ENCODE measurements at places on chromosomes 2 and 18.

GRCh38 chr2:210224941-210225672 is at the start of gene ACADL:
ACADL (minus strand) TSS chr2:210225447; CDS start chr2:210225263, 184 bp downstream.
- DNase-seq: no peak

GRCh38 chr2:38876407-38876806 is 631 bp downstream of the MORN2 start:
- DNase-seq: no peak

DNA sequence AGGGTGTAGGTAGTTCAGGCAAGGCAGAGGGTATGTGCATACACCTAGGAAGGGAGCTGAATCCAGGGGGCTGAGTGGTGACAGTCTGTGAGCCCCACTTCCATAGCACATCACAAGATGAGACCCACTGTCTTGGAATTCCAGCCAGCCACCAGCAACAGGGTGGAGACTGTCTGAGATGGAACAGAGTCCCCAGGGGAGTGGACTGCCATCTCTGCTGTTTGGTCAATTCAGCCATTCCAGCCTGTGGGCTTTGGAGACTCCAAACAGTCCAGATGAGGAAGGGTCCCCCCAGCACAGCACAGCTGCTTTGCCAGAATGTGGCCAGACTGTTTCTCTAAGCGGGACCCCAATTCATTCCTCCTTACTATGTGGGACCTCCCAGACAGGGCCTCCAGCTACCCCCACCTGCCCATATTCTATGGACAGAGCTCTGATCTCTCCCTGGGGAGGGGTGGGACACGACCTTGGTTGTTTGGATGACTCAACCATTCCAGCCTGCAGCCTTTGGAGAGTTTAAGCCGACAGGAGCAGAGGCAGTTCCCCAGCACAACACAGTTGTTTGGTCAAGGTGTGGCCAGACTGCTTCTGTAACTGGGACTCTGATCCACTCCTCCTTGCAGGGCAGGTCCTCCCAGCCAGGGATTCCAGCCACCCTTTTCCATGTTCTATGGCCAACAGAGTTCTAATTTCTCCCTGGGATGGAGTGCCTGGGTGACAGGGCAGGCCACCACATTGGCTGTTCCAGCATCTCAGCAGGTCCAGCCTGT is 178.0 kb downstream of the RND3 start:
- DNase-seq: no peak

GRCh38 chr18:29383311-29384273 is 1206.7 kb upstream of the CDH2 start:
- DNase-seq: no peak

- no peak for DNase-seq
Observed at GRCh38 chr2:226694149-226694548, 105.5 kb downstream of the IRS1 start.

- no peak for DNase-seq
Observed at GRCh38 chr2:64448041-64448426, 5.9 kb upstream of the LGALSL start.

DNA sequence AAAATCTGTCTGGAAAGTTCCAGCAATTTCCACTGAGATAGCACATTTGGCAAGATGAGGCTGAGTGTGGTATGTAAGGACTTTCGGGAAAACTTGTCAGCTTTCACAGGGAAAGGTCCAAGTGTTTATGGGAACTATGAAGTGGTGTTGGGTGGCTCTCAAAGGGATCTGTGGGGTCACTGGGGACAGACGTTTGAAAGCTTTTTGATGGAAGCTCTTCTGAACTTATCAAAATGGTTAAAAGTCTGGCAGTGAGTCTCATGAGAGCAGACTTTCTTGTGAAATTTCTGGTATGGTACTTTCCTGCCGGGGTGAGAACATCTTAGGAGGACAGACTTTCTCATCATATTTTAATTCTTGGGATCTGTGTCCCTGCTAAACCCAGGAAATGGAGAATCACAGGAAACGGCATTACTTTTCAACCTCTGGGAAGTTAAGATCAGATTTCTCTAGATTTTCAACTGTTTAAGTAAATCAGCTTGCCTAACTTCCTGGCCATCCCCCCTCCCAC is 546.3 kb upstream of the ZEB2 start:
- DNase-seq: no peak

DNA sequence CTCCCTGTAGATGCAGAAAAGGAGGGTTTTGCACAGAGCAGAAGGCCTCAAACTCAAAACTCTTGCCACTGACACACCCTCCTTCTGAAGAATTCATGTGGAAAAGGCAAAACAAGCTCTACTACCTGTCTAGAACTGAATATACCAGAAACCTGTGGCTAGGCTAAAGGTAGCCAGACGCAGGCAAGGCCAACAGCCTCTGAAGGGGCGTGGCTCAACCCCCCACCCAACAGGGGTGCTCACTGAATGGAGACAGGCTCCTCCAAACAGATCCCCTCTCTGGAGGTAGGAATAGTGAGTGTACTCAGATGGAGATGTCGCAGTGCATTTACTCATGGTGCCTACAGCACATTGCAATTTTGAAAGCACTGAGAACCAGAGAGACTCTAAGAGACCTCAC is 3.0 kb upstream of the STK17B start:
- DNase-seq: no peak

GRCh38 chr2:113784823-113785744 is 28.6 kb upstream of the SLC35F5 start:
- DNase-seq: no peak

- no peak for DNase-seq
Observed at GRCh38 chr18:75625966-75626365, 198.5 kb upstream of the SMIM21 start.

DNA sequence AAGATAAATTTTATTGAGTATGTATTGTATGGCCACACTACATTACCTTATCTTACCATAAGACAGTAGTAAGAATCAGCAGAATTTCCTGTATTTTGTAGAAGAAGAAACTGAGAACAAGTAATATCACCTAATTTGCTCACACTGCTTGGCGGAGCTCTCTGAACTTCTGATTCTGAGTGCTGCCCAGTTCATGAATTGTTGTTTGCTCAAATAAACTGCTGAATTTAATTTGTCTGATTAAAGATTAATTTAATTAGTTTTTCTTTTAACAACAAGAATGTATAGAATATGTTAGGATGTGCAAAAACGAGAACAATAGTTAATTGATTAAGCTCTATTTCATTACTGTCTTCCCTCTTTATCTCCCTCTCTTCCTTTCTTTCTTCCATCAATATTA is 100.1 kb upstream of the ERBB4 start:
- DNase-seq: no peak

DNA sequence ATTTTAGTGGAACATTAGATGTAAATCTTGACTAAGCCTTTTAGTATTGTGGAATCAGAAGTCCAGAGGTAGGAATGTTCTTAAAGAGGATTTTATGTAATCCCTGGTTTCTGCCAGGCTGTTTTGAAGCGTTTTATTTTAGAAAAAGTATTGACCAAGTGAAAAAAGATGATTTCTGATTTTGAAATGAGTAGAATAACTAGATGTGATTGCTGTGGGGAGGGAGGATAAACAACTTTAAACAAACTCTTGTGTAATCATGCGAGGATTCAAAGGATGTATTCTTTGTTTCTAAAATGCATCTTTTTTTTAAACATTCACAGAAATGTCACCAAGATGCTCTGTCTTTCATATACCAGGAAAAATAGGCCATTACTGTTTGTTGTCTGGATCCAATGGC is 53.9 kb downstream of the PHLPP1 start:
- no peak for DNase-seq

DNA sequence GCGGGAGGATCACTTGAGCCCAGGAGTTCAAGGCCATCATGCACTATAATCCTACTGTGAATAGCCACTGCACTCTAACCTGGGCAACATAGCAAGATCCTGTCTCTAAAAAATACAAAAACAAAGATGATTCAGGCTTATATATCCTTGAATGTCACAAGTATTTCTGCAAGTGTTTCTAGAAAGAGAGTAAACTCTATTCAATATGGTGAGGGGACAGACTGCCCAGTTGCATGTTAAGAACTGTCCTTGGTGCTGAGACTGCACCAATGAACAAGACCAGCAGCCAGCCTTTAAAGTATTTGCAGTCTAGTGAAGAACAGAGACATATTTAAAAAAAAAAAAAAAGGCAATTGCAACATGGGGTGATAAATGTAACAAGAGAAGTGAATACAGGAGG is 16.4 kb downstream of the MAP3K19 start:
- no peak for DNase-seq

DNA sequence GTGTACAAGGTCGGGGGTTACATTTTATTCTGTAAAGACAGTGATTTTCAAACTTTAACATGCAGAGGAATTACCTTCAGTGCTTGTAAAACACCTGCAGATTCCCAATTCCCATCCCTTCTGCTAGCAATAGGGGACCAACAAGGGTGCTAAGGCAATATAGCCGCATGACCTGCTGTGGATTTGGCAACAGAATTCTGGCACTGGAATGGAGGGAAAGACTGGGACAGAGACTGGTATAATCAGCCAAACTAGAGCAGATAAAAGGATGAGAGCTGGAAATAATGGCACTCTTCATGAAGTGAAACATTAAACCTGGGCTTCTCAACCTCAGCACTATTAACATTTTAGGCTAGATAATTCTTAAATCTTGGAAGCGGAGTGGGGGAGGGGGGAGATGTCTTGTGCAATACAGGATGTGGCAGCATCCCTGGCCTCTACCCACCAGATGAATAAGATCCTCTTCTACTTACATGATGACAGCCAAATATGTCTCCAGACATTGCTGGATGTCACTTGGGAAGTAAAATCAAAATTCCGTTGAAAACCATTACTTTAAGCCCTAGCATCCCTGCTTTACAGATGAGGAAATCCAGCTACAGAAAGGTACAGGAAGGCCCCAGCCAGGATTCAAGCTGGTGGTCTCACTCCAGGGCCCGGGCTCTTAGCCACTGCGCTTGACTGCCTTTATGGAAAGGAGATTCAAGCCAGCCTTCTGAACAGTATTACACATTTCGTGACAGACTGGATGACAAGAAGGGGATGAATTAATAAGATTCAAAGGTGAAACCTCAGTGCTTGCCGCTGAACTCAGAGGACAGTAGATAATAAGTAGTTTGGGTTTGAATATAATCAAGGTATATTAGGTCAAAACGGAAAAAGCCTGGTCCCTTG is 1.7 kb downstream of the EVA1A start:
- DNase-seq: no peak

DNA sequence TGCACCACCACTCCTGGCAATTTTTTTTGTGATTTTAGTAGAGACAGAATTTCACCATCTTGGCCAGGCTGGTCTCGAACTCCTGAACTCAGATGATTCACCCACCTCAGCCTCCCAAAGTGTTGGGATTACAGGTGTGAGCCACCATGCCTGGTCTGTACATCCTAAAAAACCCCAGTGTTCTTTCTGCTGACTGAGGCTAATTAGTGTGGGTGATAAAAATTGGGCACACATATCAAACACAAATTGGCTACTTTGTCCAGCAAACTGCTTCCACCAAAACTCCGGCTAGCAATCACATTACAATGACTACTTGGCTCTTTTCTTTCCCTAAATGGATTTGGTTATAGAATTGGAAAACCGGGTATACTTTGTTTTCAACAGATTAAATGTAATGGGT is 153.9 kb downstream of the SLC8A1 start:
- no peak for DNase-seq

- peak; percentile 58 for DNase-seq
Observed at GRCh38 chr2:191165176-191165643, 14.4 kb upstream of the STAT4 start.

- no peak for DNase-seq
Observed at GRCh38 chr2:177268187-177268871, 3.8 kb upstream of the NFE2L2 start.

DNA sequence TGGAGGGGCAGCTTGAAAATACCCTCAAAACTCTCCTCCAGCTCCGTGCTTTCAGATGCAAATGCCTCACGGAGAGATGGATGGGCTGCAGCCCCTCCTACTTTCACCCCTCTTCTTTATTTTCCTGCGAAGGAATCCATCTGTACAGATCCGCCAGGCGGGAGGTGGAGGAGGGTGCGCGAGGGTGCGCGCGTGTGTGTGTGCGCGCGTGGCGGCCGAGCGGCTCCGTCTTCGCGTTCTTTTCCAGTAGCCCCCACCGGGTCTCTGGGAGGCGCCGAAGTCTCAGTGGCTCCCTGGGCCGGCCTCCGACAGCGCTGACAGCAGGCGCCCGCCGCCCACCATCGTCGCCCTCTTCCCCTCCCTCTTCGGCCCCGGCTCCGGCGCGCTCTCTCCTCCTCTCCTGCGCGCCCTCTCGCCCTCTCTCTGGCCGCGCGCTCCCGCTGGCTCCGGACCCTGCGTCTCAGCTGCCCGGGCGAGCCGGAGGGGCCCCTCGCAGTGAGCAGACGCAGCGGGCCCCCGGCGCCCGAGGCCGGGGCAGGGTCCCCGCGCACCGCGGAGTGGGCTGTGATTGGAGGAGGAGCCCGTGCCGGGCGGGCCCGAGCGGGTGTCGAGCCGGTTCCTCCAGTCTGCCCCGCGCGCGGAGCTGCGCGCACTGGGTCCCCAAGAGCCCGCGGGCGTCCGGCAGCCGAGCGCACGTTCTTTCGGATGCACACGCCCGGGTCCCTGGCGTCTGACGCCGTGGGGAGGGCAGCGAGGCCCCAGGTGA is at the start of gene CDH7:
CDH7 (plus strand) TSS at position 624 of the 766 bp plus-strand sequence. CDS start 11,831 bp downstream, outside the sequence.
- DNase-seq: no peak

- DNase-seq: no peak
Observed at GRCh38 chr18:9663377-9663776, 44.7 kb upstream of the RAB31 start.

- DNase-seq: peak; percentile 27
Observed at GRCh38 chr2:231800493-231801091, 14.3 kb downstream of the COPS7B start.

- no peak for DNase-seq
Observed at GRCh38 chr2:172208791-172209325, 106.2 kb upstream of the DLX2 start.

GRCh38 chr2:217538719-217539118 is 464.1 kb downstream of the TNS1 start:
- DNase-seq: no peak

DNA sequence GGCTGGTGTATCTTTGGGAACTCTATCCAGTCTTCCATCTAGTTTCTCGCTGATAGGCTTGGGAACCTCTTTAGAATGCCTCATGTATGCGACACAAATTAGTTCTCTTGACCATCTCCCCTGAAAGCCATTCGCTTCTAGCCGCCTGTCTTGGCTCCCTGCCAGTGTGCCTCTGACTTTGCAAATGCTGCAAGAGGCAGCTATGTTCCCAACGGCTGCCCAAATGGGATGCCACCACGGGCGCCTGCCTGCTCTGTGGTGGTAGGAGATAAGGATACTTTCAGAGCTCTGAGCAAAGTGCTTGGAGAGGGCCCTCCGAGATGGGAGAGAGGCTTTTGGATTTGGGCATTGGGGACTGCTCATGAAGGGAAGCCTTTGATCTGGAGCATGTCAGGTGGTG is 77.7 kb upstream of the IGFBP5 start:
- DNase-seq: no peak

DNA sequence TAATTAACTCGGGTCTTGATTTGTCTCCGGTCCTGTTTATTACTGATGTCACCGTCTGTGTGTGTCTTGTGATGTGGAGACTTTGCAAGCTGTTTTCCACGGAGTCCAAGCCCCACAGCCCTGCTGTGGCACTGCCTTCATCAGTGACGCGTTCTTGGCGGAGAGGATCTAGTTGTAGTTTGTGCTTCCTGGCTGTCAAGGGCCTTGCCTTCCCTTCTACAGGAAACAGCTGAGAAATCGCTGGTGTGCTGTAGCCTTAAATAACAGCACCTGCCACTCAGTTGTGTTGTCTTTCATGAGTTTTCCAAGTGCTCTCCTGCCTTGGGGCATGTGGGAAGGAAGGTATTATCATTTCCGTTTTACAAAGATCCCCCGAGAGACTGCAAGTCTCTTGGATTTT is 26.3 kb downstream of the CTIF start:
- DNase-seq: no peak

- DNase-seq: no peak
Observed at GRCh38 chr2:65402780-65403528, 29.4 kb downstream of the SPRED2 start.

- DNase-seq: no peak
Observed at GRCh38 chr2:197277794-197278193, 32.8 kb downstream of the ANKRD44 start.

- DNase-seq: no peak
Observed at GRCh38 chr18:48023334-48024008, 93.0 kb upstream of the SMAD2 start.
